Activated CD4-positive, alpha-beta T cell treated with anti-CD3 and anti-CD28 coated beads for 36 hours (primary cell): ENCODE measurements at places on chromosomes 1 and 21.
A peak's percentile ranks its signal among the peaks of the same experiment; 100 is the strongest.

DNA sequence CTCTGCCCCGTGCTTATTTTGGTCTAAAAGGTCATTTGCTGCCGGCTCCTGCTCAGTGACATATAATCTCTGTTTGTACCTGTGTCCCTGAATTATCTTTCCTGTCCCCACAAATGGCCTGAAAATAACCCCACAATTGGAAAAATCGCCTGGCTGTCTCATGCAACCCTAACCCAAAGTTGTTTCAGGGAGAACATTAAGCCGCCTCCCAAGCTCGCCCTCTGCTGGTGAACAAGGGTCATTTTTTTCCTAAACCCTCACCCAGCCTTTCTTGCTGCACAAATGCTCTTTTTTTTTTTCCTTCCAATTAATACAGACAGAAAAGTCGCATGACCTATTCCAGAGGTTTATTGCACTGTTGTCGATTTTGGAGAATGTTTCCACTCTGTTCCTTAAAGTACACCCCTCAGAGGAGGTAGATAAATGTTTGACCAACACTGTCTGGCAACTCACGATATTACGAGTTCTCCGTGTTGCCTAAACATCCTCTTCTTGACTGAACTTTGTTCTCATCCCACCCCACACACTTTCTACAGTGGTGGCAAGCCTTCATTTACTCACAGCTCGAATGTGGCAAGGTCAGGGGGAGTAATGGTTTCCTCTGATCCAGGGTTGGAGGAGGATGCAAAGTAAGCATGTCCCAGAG is 148.7 kb downstream of the ZZZ3 start:
- H3K4me3 ChIP-seq: no peak overlapping the region
- peaks cover 3% of the 10 kb centered on the region for H3K36me3 ChIP-seq
- peak overlapping the region; percentile 69 for H3K27ac ChIP-seq
- DNase-seq: peak; percentile 75
- H3K4me1 ChIP-seq: peaks cover 7% of the 10 kb centered on the region

DNA sequence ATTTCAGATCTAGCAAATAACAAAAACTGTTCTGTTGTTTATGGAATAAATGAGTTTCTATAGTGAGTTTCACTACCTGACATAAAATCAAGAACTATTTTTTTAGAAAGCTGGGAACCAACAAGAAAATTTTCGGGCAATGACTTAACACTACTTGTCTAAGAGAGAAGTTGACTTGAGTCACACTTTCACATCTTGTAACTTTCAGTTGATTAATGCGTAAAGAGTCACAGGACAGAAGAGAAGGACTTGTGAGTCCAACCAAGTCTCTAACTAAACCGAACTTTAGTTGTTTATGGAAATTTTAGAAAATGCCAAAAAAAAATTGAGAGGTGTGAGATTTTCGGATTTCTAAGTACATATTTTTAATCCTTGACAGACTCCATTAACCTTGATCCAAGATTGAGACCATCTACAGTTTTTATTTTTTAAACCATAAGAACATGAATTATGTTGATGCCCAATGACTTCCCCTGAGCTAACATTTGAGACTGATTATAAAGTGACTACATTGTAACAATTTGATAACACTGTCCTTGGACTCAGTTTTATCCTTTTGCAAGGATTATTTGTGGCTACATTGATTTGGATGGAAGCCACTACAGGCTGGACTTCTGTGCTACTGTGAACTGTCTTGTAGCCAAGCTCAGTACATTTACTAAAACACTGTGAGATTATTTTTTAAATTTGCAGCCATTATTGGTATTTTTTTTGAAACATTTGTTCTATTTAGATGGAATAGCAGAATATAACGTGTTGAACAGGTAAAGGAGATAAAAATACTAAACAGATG is 284.0 kb downstream of the PTPRC start:
- DNase-seq: no peak
- peak overlapping the region; percentile 76 for H3K27ac ChIP-seq
- H3K4me3 ChIP-seq: no peak overlapping the region
- H3K36me3 ChIP-seq: peaks cover 7% of the 10 kb centered on the region

DNA sequence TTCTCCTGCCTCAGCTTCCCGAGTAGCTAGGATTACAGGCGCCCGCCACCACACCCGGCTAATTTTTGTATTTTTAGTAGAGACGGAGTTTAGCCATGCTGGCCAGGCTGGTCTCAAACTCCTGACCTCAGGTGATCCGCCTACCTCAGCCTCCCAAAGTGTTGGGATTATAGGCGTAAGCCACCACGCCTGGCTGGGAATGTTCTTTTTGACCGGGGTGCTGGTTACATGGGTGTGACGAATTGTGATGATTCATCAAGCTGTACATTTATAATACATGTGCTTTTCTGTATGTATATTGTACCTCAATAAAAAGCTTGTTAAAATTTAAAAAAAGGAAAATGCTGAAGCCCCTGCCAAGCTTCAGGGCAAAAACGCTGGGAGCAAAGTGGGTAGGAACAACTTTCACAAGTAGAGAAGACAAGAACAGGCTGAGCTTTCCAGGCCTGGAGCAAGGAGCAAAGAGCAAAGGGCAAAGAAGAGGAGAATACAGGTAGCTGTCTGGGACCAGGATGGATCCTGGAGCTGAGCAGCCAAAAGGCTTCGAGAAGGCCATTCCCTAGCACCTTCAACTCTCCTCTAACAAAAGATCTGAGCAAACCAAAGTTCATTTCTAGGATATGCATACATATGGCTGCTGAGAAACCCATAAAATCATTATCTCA is 20.5 kb upstream of the YRDC start:
- no peak overlapping the region for H3K27ac ChIP-seq
- H3K36me3 ChIP-seq: peaks cover 23% of the 10 kb centered on the region
- peaks cover 15% of the 10 kb centered on the region for H3K4me1 ChIP-seq
- no peaks in the 10 kb centered on the region for H3K27me3 ChIP-seq

DNA sequence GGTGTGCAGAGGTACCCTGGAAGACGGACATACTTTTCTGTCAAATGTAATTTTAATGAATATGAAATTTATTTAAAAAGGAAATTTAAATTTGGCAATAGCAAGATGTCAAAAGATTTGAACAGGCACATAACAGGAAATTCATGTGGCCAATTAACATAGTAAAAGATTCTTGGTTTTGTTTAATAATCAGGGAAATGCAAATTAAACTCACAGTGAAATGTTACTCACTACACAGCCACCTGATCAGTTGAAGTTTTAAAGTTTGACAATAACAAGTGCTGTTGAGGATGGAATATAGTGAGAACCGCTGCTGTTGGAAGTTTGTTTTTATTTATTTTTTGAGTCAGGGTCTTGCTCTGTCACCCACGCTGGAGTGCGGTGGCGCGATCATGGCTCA is 63.9 kb downstream of the TEX35 start:
- H3K27me3 ChIP-seq: peaks cover 2% of the 10 kb centered on the region
- no peak overlapping the region for H3K27ac ChIP-seq
- DNase-seq: no peak
- no peaks in the 10 kb centered on the region for H3K4me1 ChIP-seq
- no peaks in the 10 kb centered on the region for H3K36me3 ChIP-seq
- H3K4me3 ChIP-seq: no peak overlapping the region

DNA sequence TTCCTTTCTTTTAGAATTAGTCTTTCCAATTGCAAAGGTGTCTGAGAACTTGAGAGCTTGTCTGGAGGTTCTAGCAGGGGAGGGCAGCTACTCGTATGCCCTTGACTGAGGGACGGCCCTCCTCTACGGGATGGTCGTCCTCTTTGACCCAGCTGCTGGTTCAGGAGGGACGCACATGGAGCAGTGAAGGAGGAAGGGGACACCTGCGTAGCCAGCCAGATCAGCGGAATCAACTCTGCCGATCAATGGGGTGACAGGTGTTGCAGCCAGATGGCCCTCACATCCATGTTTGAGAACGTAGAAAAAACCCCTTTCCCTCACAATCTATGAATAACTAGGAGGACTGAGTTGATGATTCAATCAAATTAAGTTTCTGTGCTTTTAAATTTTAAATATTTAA is 15.7 kb upstream of the A3GALT2 start:
- H3K36me3 ChIP-seq: peaks cover 16% of the 10 kb centered on the region
- peaks cover 28% of the 10 kb centered on the region for H3K4me1 ChIP-seq
- H3K4me3 ChIP-seq: no peak overlapping the region

- H3K4me1 ChIP-seq: no peaks in the 10 kb centered on the region
- DNase-seq: no peak
- H3K27ac ChIP-seq: no peak overlapping the region
- no peaks in the 10 kb centered on the region for H3K36me3 ChIP-seq
Observed at GRCh38 chr1:175742790-175743459, 470 bp downstream of the TNR start.

- H3K27me3 ChIP-seq: peaks cover 3% of the 10 kb centered on the region
- no peak overlapping the region for H3K4me3 ChIP-seq
- no peaks in the 10 kb centered on the region for H3K4me1 ChIP-seq
- peak; percentile 7 for DNase-seq
Observed at GRCh38 chr1:110433803-110434202, 17.1 kb upstream of the PROK1 start.

DNA sequence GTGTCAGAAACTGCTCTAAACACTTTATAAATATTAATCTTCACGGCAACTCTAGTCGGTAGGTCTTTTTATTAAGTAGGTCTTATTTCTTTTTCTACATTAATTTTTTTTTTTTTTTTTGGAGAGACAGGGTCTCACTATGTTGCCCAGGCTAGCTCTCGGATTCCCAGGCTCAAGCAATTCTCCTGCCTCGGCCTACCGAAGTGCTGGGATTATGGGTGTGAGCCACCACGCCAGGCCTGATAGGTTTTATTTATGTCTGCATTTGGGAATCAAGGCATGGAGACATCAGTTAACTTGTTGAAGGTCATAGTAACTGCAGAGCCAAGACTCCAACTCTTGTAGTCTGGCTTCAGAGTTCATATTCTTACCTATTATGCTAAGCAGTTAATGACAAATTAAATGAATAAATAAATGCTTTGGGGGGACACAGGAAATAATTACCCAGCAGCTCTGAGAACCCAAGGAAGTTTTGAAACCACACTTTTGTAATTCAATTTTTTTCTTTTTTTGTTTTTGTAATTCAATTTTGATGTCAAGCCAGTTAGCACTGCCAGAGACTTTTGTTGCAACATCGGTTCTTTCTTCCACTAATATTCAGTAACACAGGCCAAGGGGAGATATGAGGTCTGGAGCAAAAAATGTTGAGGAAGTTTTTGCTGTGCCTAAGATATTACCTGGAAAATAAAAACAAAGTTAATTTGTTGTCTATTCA is 9.4 kb upstream of the UAP1 start:
- no peaks in the 10 kb centered on the region for H3K36me3 ChIP-seq
- H3K4me1 ChIP-seq: no peaks in the 10 kb centered on the region
- H3K27me3 ChIP-seq: no peaks in the 10 kb centered on the region
- H3K27ac ChIP-seq: no peak overlapping the region
- H3K4me3 ChIP-seq: no peak overlapping the region

GRCh38 chr1:114458237-114458777 is 52.7 kb downstream of the TRIM33 start:
- peak overlapping the region; percentile 60 for H3K27ac ChIP-seq
- peak; percentile 11 for DNase-seq
- peaks cover 13% of the 10 kb centered on the region for H3K4me1 ChIP-seq
- H3K27me3 ChIP-seq: no peaks in the 10 kb centered on the region

- peak overlapping the region; percentile 22 for H3K4me3 ChIP-seq
- DNase-seq: peak; percentile 74
- peak overlapping the region; percentile 78 for H3K27ac ChIP-seq
- H3K27me3 ChIP-seq: no peaks in the 10 kb centered on the region
- peaks cover 38% of the 10 kb centered on the region for H3K36me3 ChIP-seq
- peaks cover 73% of the 10 kb centered on the region for H3K4me1 ChIP-seq
Observed at GRCh38 chr1:179298952-179299351, 5.4 kb downstream of the SOAT1 start.

DNA sequence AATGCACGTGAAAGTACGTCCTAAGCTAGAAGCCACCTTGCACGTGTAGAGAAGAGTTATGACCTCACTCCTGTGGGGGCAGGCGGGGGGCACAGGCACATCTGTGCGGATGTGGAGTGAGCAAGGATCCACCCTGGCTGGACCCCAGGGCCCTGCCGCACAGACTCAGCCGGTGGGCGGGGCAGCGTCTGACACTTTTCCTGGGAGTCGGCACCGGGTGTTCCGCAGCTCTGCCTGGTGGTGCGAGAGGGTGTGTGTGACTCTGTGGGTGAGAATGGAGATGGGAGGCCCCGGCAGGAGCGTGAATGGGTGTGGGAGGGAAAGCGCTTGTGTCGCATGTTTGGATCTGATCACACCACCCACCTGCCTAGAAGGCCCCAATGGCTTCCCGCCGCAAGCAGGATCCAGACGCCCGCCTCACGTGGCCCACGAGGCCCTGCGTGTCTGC is 29.5 kb downstream of the RAP1GAP start:
- peaks cover 5% of the 10 kb centered on the region for H3K4me1 ChIP-seq
- peaks cover 6% of the 10 kb centered on the region for H3K27me3 ChIP-seq

GRCh38 chr1:230222678-230223077 is 155.6 kb downstream of the GALNT2 start:
- no peak for DNase-seq
- H3K36me3 ChIP-seq: peaks cover 6% of the 10 kb centered on the region
- H3K4me3 ChIP-seq: no peak overlapping the region
- H3K27ac ChIP-seq: no peak overlapping the region
- H3K4me1 ChIP-seq: peaks cover 2% of the 10 kb centered on the region

DNA sequence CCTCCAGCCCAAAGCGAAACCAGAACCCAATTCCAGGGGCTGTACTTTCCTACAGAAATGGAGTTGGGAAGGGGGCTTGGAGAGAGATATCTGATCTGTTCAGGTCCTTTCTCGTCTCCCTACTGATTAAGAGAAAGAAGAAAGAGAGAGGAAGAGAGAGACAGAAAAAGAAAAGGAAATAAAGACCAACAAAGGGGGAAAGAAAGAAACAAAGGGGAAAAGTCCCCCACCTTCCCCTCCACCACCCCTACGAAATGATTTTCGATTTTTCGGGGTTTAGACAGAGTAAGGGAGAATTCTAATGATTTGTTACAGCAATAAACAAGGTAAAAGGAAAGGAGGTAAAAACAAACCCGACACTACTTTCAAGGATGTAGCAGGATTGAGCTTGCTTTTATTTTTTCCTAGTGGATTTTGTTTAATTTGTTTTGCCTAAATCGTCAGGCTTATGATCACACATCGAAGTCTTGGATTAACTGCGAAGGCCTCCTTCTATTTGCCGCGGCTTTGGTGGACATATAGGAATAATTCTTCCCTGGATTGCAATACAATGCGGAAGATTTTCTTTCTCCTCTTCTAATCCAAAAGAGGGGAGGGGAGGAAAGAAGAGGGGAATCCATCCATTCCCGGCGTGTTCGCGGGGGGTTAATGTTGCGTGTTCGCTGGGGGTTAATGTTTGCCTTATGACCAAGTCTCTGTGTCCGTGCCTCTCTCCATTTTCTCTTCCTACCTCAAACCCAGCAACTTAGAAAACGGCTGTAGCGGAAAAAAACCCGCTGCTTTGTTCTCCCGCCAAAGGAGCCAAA is 1.9 kb downstream of the TAL1 start:
- H3K4me3 ChIP-seq: no peak overlapping the region
- H3K27me3 ChIP-seq: peaks cover 76% of the 10 kb centered on the region
- no peak for DNase-seq
- H3K4me1 ChIP-seq: peaks cover 26% of the 10 kb centered on the region
- no peaks in the 10 kb centered on the region for H3K36me3 ChIP-seq
- H3K27ac ChIP-seq: no peak overlapping the region

DNA sequence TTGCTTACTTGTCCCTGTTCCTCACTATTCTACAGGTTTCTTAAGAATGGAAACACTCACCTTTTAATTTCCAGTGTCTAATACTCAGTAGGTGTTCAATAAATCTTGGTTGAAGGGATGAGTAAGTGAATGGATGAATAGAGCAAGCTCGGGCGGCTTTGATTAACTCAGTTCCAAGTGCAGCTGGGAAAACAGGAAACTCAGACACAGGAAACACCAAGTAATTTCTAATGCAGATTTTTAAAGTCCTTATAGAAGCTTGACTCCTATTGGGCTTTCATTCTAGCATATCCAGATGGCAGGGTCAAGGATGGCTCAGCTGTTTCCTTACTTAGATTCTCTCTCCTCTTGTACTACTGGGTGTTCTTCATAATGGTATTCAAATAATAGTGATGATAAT is 14.0 kb downstream of the CAMK1G start:
- DNase-seq: no peak
- peaks cover 12% of the 10 kb centered on the region for H3K27me3 ChIP-seq
- H3K4me1 ChIP-seq: no peaks in the 10 kb centered on the region
- no peak overlapping the region for H3K4me3 ChIP-seq
- H3K36me3 ChIP-seq: no peaks in the 10 kb centered on the region
